ENCODE measurements at places on chromosomes 7 and 10.

- no peak for DNase-seq
These were observed 53.9 kb downstream of the PIK3CG start for GRCh38 chr7:106918991-106919390.

DNA sequence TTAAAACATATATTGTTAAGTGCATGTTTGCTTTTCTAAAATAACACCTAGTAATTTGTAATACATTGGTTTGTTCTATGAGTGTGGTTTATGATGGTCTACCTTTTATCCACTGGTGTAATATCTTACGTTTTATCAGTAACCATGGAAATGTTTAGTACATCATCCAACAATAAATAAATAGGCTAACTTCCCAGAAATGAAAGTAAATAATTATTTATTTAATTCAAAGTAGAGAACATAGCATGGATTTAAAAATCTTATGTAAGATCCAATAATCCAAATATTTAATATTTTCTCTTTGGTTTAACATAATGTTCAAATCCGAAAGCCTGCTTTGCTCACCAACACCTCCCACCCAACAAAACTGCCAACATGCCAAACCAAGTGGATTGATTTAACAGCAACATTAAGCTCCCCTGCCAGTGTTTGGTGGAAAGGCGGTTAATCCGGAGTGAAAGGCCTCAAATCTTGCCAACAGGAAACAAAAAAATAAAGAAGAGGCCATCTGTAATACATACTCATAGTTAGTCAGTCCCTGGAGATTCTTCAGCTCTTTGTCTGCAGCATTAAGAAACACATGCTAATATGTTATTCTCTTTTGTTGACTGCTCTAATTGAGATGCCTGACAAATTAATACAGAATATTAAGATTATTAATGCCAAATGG, 897.8 kb downstream of the CNTNAP2 start:
- no peak for DNase-seq

- DNase-seq = no peak
These were observed 16.1 kb downstream of the TAS2R41 start for GRCh38 chr7:143493751-143494150.

GRCh38 chr10:113001599-113002448, 51.8 kb downstream of the TCF7L2 start:
- DNase-seq = no peak

GRCh38 chr7:130289478-130289877, 3.5 kb upstream of the CPA4 start:
- DNase-seq = no peak

GRCh38 chr10:132104062-132104461, 38.3 kb downstream of the JAKMIP3 start:
- DNase-seq = no peak

DNA sequence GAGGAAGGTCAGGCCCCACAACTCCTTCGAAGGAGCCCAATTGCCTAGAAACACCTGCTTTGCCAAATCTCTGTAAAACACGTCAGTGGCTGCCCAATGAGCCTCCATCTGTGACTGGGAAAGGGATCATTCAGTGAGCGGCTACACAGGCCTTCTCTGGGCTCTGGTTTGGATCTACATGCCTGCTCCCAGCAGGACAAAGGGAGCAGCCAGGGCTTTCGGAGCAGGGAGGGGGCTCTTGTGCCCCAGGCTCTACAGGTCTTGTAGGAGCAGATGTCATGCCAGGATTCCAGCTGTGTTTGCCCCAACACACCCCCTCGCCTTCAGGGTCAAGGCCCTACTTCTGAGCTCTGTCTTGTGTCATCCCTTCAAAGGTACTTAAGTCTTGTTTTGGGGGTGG, 73.5 kb downstream of the CLEC2L start:
- DNase-seq = no peak

GRCh38 chr10:93266858-93267257, 193.2 kb downstream of the CYP26A1 start:
- DNase-seq = no peak

DNA sequence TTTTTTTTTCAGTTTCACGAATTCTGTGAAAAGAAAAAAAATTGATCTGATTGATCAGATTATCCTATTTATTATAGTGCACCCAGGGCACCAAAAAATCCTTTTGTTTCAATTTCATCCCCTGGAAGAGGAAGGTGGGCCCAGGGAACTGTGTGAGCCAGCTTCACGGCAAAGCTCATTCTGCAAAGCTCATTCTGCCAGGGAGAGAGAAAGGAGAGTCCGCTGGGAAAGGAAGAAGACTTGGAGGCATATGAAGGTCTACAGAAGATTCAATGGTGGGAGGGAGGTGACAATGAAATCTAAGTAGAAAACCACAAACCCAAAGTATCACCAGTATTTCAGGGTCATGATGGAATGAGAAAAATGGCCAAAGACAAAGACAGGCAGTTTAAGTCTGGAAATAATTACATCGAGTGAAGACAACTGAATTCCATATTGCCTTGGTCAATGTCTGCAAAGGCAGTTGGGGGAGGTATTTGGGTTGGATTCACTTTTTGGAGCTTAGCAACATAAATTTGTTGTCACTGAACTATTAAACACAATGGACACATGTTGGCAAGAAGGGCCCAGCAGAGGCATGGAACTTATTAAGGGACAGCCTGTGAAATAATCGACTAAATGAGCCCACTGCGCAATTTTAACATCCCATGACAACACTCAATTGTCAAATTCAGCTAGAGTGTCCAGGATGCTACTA, 587.8 kb upstream of the MKI67 start:
- no peak for DNase-seq

- DNase-seq = no peak
These were observed 105.6 kb downstream of the CDK6 start for GRCh38 chr7:92730808-92731207.

DNA sequence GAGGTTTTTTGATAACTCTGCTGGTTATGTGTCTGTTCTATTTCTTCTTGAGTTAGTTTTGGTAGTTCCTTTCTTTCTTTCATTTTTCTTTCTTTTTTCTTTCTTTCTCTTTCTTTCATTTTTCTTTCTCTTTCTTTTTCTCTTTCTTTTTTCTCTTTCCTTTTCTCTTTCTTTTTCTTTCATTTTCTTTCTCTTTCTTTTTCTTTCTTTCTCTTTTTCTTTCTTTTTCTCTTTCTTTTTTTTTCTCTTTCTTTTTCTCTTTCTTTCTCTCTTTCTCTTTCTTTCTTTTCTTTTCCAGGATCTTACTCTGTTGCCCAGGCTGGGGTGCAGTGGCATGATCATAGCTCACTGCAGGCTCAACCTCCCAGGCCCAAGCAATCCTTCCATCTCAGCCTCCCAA, 20.4 kb upstream of the RHBDD2 start:
- no peak for DNase-seq

- no peak for DNase-seq
These were observed 472.0 kb upstream of the FZD8 start for GRCh38 chr10:36114141-36114540.

DNA sequence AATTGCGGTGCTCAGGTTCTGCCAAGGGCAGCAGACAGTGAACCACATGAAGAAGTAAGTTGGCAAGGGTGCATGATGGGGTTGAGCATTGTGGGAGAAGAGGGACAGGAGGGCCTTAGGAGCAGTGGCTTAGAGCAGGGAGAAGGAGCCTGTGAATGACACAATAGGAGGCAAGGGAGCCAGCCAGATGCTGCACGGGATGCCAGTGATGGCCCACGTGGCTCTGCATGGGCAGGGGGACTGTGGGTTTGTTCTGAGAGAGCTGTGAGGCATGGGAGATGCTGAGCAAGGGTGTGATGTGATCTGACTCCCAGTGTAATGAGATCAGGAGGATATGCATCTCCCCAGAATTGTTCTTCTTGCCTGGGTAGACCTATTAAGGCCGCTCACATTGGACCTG, 60.9 kb downstream of the C10orf90 start:
- DNase-seq = no peak

DNA sequence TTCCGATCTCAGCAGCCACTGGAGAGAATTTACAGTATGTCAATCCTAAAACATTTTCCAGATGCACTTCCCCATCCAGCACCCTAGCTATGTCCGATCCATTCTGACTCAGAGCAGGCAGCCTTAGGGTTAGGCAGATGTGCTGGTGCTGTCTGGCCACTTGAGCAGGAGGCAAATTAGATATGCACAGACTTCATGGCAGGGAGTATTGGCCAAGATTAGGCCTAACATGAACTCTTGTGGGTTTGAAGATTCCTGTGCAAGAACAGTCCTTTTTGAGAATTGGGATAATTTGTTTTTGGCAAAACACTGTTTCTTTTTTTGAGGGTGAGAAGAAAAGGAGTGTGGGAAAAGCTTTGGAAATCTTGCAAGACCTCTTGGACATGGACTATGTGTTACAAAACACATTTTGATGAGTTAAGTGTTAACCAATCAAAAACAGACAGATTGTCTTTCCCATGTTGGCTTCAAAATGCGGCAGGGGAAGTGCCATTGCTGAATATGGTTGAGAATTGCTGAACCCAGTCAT, 218.6 kb upstream of the INHBA start:
- DNase-seq = no peak

- peak; percentile 19 for DNase-seq
These were observed 11.0 kb upstream of the AHCYL2 start for GRCh38 chr7:129213828-129214227.

DNA sequence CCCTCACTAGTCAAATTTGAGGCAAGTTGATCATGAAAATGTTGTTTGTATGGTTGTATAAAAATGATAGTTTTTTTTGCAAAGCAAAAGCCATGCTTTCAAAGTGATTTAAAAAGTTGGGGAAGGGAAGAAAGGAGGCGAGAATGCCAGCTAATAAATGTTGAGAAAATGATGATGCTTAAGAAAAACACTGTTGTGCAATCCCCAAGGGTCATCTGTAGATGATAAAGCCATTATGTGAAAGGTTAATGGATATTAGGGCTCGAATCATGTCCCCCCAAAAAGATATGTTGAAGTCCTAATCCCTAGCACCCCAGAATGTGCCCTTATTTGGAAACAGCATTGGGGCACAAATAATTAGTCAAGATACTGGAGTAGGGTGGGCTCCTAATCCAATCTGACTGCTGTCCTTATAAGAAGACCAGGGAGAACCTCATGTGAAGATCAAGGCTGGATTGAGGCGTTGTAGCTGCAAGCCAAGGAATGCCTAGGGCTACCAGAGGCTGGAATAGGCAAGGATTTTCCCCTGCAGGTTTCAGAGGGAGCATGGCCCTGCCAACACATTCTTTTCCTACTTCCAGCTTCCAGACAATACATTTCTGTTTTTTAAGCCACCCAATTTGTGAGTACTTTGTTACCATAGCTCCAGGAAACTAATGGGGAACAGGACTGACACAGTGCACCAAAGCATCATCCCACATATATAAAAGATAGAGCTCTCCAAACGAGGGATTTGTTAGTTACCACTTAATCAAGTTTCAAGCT, 35.4 kb upstream of the MKLN1 start:
- no peak for DNase-seq

Data from common myeloid progenitor, CD34-positive (primary cell).